Thymus (tissue), 14 donors: ENCODE measurements at places on chromosomes 1 and 21. TPM values are rescaled to one million over a fixed set of nuclear protein-coding genes. Genes with fewer than 3 reads are reported as not detected.

The KCNN3 gene
- 1.8 TPM for total RNA-seq

The ITLN2 gene
- 0.38 TPM for total RNA-seq

The SLC50A1 gene
- 25.7 TPM for total RNA-seq

The GPR153 gene
- total RNA-seq, result 1.7 TPM

The KRTAP13-2 gene
- not detected for total RNA-seq

DNA sequence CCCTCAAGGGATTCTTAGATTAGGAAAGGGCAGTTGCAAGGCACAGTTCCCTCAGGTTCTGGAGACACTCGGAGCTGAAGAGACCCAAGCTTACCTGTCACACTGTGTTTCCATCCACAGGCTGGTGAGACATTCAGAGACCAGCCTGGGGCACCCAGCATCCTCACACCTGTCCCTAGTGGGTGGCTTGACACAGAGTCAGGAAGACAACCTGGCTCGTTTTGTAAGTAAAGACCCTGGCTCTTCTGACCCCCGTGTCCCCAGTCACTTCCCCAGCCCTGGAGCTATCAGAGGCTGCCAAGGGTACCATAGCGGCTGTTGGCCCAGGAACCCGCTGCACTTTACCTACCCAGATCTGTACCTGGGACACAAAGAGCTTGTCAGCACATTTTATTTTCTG lies 409.8 kb downstream of the MATN1 start:
- H3K27ac ChIP-seq, result no peak overlapping the region
- H3K27me3 ChIP-seq, result no peaks in the 10 kb centered on the region
- no peaks in the 10 kb centered on the region for H3K36me3 ChIP-seq
- no peak overlapping the region for H3K4me3 ChIP-seq
- DNase-seq, result no peak
- no peaks in the 10 kb centered on the region for H3K4me1 ChIP-seq

- H3K27ac ChIP-seq, result no peak overlapping the region
- no peaks in the 10 kb centered on the region for H3K4me1 ChIP-seq
- H3K36me3 ChIP-seq, result peaks cover 9% of the 10 kb centered on the region
- no peak for DNase-seq
These were observed 95.6 kb downstream of the PTPRC start for GRCh38 chr1:198734323-198735008.

- H3K4me3 ChIP-seq, result no peak overlapping the region
- H3K36me3 ChIP-seq, result no peaks in the 10 kb centered on the region
- H3K27ac ChIP-seq, result no peak overlapping the region
- no peak for DNase-seq
- H3K4me1 ChIP-seq, result peaks cover 6% of the 10 kb centered on the region
- no peaks in the 10 kb centered on the region for H3K27me3 ChIP-seq
These were observed 14.4 kb upstream of the FCRL5 start for GRCh38 chr1:157566484-157567300.

DNA sequence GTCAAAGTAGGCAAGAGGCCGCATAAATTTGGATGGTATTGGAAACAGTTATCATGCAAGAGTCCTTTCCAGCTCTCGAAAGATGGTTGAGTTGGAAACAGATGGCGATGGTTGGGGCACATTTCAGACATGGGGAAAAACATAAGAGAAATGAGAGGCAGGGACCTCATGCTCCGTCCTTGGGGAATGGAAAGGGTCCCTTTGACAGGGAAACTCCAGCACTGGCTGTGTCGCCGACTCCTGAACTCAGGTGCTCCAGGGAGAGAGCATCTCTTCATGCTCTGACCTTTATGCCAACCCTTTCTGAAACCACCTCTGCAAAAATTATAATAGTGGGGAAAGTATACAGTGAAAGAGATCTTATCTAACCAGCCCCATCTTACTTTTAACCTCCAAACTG lies 36.8 kb upstream of the COL6A2 start:
- no peaks in the 10 kb centered on the region for H3K36me3 ChIP-seq
- no peak overlapping the region for H3K27ac ChIP-seq
- no peak overlapping the region for H3K4me3 ChIP-seq
- no peak for DNase-seq

DNA sequence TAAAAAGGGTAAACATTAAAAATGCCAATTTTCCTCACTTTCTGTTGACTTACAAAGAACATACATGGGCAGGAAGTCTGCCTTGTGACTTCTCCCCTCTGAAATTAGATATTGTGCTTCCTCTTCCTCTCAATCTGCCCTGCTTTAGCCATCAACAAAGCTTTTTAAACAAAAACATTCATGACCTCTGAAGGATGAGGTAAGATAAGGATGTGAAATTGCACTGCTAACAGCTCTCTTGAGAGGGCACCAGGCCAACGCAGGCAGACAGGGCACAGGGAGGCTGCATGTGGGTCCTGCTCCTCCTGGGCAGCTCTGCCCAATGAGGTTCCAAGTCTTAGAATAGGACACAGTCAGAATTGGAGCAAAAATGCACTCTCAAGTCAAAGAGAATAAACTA lies 62.1 kb downstream of the DEGS1 start:
- DNase-seq, result peak; percentile 10
- H3K36me3 ChIP-seq, result peaks cover 25% of the 10 kb centered on the region
- H3K4me3 ChIP-seq, result no peak overlapping the region
- no peaks in the 10 kb centered on the region for H3K27me3 ChIP-seq

- peak overlapping the region; percentile 69 for H3K4me3 ChIP-seq
- peak overlapping the region; percentile 40 for H3K27ac ChIP-seq
- H3K36me3 ChIP-seq, result peaks cover under 1% of the 10 kb centered on the region
- no peak for DNase-seq
- peaks cover 28% of the 10 kb centered on the region for H3K4me1 ChIP-seq
These were observed 564 bp downstream of the CTPS1 start for GRCh38 chr1:40980068-40980452.

DNA sequence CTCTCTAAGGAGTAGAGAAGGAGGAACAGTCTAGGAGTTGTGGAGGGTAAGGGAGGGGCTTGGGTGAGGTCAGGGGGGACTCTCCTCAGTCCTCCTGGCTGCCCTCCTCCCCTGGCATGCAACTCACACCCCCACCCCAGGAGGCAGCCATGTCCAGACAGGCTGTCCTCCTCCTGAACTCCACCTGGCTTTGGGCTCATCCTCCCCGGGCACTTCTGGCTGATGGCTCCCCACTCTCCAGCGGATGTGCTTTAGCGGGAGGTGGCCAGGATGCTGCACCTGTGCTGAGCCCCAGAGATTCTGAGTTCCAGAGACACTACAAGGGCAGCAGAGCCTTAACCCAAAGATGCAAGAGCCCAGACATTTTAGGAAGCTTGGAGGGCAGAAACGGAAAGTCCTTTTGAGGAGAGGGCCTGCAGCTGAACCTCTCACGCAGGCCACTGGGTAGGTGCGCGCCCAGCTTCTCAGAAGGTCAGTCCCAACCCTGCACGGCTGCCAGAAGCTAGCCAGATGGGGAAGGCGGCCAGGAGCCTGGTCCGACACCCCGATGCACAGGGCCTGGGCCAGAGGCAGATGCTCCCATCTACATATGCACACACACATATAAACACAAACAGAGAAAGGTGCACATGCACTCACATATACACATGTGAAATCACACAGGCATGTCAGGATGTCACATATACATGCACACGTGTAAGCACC lies 83.4 kb downstream of the PDE9A start:
- H3K4me3 ChIP-seq, result no peak overlapping the region
- H3K36me3 ChIP-seq, result peaks cover 7% of the 10 kb centered on the region
- no peak for DNase-seq
- no peaks in the 10 kb centered on the region for H3K27me3 ChIP-seq
- peaks cover 41% of the 10 kb centered on the region for H3K4me1 ChIP-seq
- H3K27ac ChIP-seq, result no peak overlapping the region

DNA sequence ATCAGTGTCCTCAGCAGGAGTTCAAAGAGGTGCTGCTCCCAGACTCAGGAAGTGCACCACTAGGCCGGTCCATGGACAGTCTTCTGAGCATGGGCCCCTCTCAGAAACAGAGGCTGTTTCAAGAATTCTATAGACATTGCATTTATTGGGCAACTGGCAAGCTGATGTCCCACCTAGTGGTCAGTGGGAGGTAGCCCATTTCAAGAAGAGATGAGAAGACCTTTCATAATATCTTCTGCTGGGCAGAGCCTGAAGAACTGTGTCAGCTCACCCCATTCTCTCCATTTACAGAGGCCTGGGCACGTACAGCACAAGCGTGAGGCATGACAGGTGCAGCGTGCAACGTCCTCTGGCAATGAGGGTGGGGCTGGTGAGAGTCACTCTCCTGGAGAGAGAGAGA lies 216.0 kb downstream of the DYRK1A start:
- no peak overlapping the region for H3K4me3 ChIP-seq
- no peak for DNase-seq
- no peaks in the 10 kb centered on the region for H3K4me1 ChIP-seq
- H3K36me3 ChIP-seq, result no peaks in the 10 kb centered on the region
- H3K27ac ChIP-seq, result no peak overlapping the region
- no peaks in the 10 kb centered on the region for H3K27me3 ChIP-seq

DNA sequence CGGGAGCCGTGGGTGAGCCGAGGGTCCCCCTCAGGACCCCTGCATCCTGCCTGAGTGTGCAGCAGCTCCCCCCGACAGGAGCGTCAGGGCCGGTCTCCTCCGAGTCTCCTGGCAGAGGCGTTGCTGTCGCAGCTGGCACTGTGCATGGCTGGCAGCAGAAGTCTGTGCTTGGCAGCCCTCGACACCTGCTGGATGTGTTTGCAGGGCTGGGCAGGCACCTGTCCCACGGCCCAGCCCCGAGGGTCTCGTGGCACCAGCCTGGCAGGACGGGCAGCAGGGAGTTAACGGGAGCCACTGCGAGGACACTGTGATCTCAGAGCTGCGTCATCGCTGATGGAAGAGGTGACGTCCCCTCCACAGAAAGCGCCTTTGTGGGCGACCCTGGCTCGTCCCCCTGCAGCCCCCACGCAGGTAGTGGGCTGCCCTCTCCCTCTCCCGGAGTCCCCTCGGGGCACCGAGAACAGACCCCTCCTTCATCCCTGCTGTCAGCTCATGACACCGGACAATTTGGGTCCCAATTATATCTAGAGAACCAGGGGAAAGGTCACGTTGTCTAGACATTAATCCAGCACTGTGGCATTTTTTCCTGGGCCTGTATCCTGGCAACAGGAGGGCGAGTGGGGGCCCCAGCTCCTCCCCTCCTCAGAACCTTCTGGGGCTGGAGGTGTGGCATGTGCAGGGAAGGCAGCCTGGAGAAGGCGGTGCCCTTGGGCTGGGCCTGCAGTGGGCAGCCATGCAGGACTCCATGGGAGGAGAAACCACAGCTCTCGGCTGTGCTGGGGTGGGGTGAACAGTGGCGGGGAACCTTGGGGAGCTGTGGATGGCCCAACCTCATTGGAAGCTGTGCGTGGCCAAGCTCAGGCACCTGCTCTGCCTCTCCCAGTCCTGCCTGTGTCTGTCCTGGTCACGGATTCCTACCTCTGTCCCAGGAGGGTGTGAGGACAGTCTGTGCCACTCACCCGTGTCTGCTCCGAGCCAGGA lies 15.4 kb downstream of the COL18A1 start:
- H3K27me3 ChIP-seq, result no peaks in the 10 kb centered on the region
- no peak overlapping the region for H3K4me3 ChIP-seq
- no peak for DNase-seq
